ENCODE measurements at places on chromosomes 1 and 21. TPM values are rescaled to one million over a fixed set of nuclear protein-coding genes. Genes with fewer than 3 reads are reported as not detected.

SPRR4 gene
- not detected for total RNA-seq

GIPC2 gene
- total RNA-seq, result 1.5 TPM

DIRAS3 gene
- total RNA-seq, result 7.3 TPM

FNDC5 gene
- 68.3 TPM for total RNA-seq

AMY2B gene
- 25.1 TPM for total RNA-seq

LRRN2 gene
- 8.2 TPM for total RNA-seq

ELOVL1 gene
- 41.4 TPM for total RNA-seq

APOBEC4 gene
- not detected for total RNA-seq

TLR5 gene
- 1.0 TPM for total RNA-seq

DNA sequence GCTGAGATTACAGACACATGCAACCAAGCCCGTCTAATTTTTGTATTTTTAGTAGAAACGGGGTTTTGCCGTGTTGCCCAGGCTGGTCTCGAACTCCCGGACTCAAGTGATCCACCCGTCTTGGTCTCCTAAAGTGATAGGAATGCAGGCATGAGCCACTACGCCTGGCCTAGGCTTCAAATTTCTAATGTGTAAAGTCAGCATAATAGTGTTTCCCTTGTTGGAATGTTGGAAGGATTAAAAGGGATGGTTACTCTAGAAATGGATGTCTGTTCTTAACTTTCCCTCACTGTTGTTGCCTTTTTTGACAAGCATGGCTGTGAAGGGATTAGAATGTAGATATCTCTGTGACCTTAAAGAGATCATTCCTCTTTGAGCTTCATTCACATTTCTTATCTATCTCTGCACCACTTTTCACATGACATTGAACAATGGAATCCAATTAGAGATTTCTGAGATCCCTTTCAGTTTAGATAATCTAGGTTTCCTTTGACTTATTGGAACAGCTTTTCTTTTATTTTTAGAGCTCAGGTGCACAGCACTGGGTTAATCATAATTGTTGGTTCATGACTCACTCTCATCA is 33.7 kb downstream of the NFASC start:
- DNase-seq, result no peak

DNA sequence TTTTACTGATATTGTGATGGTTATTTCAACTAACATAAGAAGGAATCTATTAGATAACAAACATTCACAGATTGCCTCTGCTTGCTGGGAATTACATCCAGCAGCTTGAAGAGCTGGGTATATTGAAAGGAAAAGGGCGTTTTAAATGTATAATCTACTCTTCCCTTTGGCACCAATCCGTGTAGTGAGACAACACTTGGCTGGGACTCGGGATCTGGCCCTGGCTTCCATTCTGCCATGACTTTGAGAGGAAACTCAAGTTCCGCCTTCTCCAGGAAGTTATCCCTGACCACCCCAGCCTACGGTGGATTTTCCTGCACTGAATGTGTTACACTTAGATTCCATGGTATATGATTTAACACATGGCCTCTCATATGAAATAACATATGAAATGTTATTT is 86.9 kb upstream of the UBE2U start:
- DNase-seq, result no peak

DNA sequence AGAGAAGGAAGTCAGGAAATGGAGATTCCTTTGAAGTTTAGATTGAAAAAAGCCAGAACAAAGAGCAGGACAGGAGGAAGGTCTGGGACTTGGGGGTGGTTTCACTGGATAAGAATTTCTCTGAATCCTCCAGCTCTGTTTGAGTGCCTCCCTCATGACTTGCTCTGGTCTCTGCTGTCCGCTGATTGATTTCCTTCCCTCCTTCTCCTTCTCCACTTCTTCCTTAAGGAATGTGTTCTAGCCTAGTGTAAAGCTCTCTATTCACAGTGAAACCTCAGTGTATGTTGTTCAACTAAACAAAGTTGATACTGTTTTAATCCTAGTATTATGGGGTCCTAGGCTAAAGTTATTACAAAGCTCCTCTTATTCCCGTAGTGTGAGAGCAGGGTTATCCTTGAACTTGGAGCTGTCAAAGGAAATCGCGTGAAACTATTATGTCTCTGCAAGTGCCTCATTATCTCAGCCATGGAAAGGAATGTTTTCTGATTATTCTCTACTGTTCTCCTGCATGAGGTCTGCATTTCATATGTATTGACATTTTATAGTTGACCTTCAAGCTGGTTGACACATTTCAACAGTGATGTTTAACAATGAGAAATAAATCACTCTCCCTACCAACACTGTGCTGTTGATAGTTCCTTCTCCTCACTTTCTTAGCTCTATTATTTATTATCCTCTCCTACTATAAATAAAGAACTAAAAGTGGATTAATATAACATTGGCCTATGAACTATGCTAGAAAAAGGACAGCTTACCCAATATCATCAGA is 82.7 kb upstream of the KCTD3 start:
- no peak for DNase-seq

DNA sequence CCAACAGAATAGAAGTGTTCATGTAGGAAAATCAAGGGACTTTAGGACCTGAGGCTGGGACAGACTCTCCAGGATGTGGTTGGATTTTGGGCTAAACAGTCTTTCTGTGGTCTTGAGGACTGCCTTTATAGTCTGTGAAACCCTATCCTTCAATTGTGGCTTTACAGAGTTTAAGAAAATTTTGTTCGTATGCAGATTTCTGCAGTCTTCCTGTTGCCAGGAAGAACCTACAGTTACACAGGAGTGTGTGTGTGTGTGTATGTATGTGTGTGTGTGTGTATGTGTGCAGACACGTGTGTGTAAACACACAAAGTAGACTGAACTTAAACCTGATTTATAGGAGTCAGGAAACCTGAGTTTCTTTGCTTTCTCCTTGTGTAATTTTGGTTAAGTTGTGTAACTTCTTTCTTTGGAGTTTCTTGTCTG is 22.8 kb downstream of the NEK7 start:
- DNase-seq, result no peak

DNA sequence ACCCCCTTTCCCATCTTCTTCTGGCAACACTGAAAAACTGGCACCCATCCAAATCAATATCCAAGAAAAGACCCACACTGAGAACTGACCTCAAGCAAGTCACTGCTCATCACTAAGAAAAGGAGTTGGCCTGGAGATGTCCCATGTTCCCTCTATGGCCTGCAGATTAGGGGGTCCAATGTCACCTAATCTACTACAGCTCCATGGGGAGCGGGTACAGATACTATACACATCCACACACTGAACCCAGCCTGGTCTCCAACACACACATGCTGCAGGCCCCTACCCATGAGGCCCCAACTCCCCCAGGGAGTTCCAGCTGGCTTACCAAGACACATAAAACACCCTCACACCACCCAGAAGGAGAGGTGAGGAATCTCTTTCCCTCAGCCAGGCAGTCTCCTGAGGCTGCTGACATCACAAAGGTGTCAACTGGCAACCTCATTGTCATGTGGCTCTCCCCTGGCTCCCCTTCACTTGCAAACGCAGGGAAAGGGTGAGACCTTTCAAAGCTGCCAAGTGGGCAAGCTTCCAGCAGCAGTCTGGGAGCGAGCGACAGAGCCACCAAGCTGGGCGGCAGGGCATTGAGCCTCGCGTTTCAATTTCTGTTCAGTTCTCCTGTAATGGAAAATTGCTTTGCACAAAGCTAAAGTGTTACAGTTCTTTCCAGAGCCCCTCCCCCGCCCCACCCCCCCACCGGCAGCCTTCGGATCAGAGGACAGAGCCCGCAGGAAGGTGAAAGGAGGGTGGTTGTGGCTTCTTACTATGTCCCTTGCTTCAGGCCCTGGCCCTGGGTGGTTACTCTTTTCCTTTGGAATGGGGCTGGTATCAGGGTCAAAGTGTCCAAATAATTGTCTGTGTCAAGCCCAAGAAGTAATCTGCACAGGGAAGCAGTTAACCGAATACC is at the start of gene LRRC52:
Gene LRRC52, plus strand, starts transcription at position 469 of the 907 bp plus-strand sequence. Its CDS starts 297 bp downstream, at position 766.
- peak; percentile 74 for DNase-seq

- DNase-seq, result no peak
These were observed at the start of gene CELSR2 for GRCh38 chr1:109248797-109249629. TSS of gene CELSR2 (plus strand) at chr1:109249539. CDS start at chr1:109250080, 541 bp downstream.

DNA sequence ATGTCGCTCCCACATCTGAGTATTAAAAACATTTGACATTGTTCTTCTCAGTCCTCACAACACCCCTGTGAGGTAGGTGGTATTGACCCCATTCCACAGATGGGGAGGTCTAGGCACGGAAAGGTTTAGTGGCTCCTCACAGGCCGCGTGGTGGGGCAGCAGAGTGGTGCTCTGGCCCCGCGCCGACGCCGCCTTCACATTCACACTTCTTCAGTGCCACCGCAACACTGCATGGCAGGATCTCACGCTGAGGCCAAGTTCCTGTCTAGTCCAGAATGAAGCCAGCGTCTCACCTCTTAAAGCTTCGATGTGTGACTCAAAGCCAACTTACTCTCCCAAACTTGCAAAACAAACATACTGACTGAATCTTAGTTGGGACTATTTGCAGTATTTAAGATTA is 12.1 kb downstream of the ICMT start:
- DNase-seq, result no peak

GRCh38 chr1:6580593-6581409 is 1.0 kb downstream of the ZBTB48 start:
- DNase-seq, result no peak

DNA sequence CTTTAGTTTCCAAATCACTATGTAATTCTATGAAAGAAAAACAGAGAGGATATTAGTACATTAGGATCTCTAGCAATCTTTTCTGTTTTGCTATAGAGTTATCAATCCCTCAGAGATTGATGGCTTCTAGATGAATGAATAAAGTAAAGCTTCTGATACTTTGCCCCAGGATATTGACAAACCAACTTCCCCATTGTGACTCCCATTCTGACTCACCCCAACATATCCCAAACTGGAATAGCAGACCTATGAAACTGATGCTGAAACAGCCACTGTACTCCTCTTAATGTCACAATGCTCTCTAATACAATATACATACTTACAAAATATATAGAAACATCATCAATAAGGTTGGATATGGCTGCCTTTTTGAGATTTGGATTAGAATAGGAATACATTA is 442.1 kb upstream of the NR5A2 start:
- DNase-seq, result no peak

DNA sequence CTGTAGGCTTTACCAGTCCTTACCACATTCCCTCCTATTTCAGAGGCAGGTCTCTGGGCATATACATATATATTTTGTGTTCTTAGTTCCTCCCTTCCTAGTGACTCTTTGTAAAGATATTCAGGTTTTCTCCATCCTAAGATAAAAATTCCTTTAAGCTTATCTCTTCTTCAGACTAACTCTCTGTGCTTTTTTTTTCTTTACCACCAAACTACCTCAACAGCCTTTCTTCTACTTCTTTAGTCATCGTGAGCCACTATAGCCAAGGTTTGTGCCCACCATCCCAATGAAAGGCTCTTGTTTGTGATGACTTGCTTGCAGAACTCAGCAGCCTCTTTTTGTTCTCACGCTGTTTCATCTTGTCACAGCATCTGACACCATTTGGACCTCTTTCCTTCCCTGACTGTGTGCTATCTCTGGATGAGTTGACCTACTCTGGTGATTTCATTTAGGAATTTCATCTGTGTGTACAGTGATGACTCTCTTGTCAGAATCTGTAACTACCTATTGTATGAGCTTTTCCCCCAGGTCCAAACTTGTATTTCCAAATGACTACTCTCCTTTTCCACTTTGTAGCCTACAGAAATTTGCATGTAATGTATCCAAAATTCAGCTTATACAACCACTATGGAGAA is 59.0 kb upstream of the MACF1 start:
- DNase-seq, result no peak

DNA sequence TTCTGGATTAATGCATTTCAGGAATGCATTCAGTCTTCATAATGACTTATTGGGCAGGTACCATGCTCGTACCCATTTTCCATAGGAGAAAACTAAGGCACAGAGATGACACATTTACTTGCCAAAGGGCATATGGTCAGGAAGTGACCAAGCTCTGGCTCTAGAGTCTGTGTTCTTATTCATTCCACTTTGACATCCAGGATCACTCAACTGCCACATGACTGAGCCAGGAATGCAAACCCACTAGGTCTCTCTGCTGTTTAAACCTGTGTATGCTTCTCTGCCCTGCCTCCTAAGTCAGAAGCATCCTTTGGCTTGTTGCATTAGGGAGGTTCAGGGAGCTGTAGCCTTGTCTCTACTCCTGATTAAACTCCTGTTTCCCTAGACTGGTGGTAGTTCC is 7.5 kb downstream of the KAZN start:
- DNase-seq, result no peak

DNA sequence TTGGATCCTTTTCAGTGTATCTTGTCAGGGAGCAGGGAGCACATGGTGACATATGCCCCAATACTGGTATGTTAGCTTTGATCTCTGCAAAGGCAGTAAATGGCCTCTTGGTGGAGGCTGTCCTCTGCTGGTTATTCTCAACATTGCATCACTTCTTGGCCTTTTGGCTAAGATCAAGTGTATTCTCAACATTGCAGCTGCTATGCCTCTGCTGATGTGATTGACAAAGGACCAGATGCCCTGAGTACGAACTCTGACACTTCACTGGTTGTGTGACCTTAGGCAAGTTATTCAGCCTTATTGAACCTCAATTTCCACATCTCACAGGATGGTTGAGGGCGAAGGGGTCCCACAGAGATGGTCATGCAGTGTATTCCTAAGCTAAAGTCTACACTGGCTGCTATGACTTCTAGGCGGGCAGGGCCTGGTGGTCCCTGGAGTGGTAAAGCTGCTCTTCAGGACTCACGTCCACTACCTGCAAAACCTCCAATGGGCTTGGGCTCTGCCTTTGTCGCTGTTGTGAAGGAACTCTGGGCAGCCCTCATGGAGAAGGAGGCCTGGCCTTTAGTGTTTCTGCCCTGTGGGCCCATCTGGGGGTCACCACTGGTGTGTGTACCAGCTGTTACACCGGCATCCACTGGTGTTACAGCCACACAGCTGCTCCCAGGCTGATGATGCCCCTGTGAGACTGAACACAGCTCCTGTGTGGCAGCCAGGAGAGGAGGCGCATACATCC is 64.8 kb downstream of the DNTTIP2 start:
- peak; percentile 78 for DNase-seq

DNA sequence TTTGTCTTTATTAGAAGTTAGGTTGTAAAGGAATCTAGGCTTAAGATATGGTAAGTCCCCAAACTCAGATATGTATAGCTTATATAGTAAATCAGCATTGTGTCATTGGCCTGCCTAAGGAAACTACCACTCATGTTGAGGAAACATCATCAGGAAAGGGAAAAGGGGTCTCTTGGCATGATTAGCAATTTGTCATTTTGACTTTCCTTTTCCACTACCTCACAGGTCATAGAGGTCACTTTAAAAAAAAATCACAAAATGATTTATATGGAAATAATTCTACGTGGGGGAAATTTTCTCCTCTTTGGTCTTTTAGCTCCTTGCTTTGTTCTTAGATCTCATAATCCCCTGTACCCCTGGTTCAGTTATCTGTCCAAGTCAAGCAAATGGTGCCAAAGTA is 213.5 kb downstream of the RPS6KC1 start:
- DNase-seq, result no peak

GRCh38 chr1:108708691-108709660 is 3.7 kb upstream of the FNDC7 start:
- no peak for DNase-seq

DNA sequence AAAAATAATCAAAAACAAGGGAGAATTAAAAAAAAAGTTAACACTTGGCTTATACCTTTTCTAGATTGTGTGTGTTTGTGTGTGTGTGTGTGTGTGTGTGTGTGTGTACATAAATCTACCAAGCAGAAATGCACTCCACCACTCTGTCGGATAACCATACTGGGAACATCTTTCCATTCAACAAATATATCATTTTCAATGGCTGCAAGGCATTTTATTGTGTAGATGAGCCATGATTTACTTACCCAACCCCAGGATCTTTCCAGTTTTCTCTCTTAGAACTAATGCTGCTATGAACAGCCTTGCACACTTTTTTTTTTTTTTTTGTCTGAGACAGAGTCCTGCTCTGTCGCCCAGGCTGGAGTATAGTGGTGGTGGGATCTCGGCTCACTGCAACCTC is 25.8 kb downstream of the LRRC38 start:
- DNase-seq, result no peak

- DNase-seq, result no peak
These were observed 110.2 kb downstream of the NAV1 start for GRCh38 chr1:201648907-201649721.

All from right atrium auricular region (tissue), 2 donors.